ENCODE measurements at places on chromosomes 3 and 15. TPM values are rescaled to one million over a fixed set of nuclear protein-coding genes. Genes with fewer than 3 reads are reported as not detected.

Gene SLC9C1
- 0.30 TPM for polyA plus RNA-seq

DNA sequence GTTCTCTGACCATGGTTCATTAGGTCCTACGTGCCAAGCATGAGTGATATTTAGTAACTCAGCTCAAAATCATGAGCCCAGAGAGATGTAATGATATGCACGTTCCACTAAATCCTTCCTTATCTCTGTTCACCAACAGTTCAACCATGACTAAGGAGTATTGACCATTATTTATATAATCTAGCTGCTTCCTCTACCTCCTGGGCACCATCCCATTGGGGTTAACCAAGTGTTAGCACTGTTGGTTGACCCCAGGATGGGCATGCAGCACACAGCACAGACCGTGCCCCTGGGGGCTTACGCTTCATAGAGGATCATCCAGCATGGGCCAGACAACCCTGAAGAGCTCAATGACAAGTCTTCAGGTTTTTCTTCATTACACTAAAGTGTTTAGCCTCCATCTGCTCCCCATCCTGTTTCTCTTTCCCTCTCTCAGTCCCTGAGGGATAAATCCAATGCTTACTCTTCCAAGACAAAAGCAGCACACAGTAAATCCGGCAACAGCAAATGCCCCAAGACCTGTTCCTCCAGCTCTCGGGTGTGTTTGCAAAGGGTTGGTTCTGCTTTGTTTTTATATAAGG, 10.4 kb downstream of the FAM174B start:
- no peaks in the 10 kb centered on the region for H3K27me3 ChIP-seq
- no peak overlapping the region for H3K4me3 ChIP-seq
- H3K4me1 ChIP-seq = peaks cover 30% of the 10 kb centered on the region

Gene GPR176
- 2.7 TPM for polyA plus RNA-seq

Gene OXSM
- 6.5 TPM for polyA plus RNA-seq

- no peak overlapping the region for H3K27ac ChIP-seq
- DNase-seq = no peak
- no peak overlapping the region for H3K4me3 ChIP-seq
- H3K4me1 ChIP-seq = no peaks in the 10 kb centered on the region
These were observed 5.5 kb downstream of the VPS39 start for GRCh38 chr15:42202653-42203052.

GRCh38 chr3:16865335-16865734, 19.4 kb upstream of the PLCL2 start:
- peaks cover 4% of the 10 kb centered on the region for H3K4me1 ChIP-seq
- no peaks in the 10 kb centered on the region for H3K36me3 ChIP-seq
- no peaks in the 10 kb centered on the region for H3K27me3 ChIP-seq
- no peak for DNase-seq

DNA sequence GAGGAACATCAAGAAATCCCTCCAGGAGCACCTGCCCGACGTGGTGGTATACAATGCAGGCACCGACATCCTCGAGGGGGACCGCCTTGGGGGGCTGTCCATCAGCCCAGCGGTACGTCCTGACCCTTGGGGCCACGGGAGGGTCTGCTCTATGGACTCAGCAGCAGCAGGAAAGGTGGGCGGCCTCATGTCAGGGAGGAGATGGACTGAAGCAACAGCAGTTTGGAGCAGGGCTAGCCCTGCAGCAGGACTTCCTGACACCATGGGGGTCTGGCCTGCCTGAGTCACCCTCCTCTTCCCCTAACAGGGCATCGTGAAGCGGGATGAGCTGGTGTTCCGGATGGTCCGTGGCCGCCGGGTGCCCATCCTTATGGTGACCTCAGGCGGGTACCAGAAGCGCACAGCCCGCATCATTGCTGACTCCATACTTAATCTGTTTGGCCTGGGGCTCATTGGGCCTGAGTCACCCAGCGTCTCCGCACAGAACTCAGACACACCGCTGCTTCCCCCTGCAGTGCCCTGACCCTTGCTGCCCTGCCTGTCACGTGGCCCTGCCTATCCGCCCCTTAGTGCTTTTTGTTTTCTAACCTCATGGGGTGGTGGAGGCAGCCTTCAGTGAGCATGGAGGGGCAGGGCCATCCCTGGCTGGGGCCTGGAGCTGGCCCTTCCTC, 24.2 kb downstream of the HDAC11 start:
- no peak for DNase-seq
- H3K27ac ChIP-seq = no peak overlapping the region
- H3K36me3 ChIP-seq = no peaks in the 10 kb centered on the region
- no peak overlapping the region for H3K4me3 ChIP-seq
- peaks cover 12% of the 10 kb centered on the region for H3K4me1 ChIP-seq

All from hepatocyte (in vitro differentiated cells).